ENCODE measurements at places on chromosomes 4 and X.

GRCh38 chr4:101921370-101921769, 130.8 kb downstream of the BANK1 start:
- H3K36me3 ChIP-seq: no peaks in the 10 kb centered on the region
- DNase-seq: no peak
- H3K4me3 ChIP-seq: no peak overlapping the region
- H3K27me3 ChIP-seq: no peaks in the 10 kb centered on the region

GRCh38 chrX:49001521-49002090, 458 bp downstream of the GRIPAP1 start:
- peak overlapping the region; percentile 96 for H3K27ac ChIP-seq
- peaks cover 21% of the 10 kb centered on the region for H3K36me3 ChIP-seq
- no peaks in the 10 kb centered on the region for H3K27me3 ChIP-seq
- H3K4me1 ChIP-seq: peaks cover 27% of the 10 kb centered on the region
- DNase-seq: peak; percentile 6

GRCh38 chr4:157265281-157265680, 44.8 kb downstream of the GRIA2 start:
- no peaks in the 10 kb centered on the region for H3K36me3 ChIP-seq
- H3K27me3 ChIP-seq: no peaks in the 10 kb centered on the region
- H3K4me3 ChIP-seq: no peak overlapping the region
- H3K27ac ChIP-seq: no peak overlapping the region
- no peaks in the 10 kb centered on the region for H3K4me1 ChIP-seq

GRCh38 chr4:123952530-123953274, 556.1 kb downstream of the SPRY1 start:
- DNase-seq: no peak
- no peak overlapping the region for H3K4me3 ChIP-seq
- H3K27me3 ChIP-seq: no peaks in the 10 kb centered on the region
- no peaks in the 10 kb centered on the region for H3K4me1 ChIP-seq

DNA sequence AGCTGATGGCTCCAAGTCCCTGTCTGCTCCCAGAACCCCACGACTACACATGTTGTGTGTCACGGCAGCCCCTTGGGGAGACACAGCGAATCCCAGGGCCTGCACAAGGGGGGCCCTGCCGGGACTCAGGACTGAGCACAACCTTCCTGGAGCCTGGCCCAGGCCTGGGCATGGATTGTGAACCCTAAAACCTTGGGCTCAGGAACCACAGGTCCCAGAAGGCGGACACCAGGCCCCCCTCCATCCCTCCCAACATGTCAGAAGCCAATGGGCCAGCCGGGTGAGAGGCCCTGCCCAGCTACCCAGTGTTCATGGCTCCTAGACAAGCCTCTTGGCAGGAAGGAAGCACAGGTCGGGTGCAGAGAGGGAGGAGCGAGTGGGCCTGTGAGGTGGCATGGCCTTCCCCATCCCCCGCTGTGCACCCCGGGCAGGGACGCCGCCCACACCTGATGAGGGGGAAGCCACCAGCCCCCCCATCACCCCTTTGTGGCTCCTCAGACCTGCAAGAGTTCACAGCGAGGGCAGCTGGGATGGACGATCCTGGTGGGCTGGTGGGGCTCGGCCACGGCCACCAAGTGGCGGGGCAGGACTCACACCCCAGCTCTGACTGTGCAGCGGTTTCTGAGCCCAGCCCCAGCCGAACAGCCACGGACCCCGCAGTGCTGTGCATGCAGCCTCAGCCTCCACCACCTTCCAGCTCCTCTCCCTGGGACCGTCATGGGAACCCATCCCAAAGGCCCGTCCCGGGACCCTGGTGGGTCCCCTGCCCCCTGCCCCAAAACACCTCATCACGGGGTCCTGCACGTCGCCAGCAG, 3.7 kb downstream of the PDE6B start:
- no peak for DNase-seq
- no peak overlapping the region for H3K4me3 ChIP-seq
- no peak overlapping the region for H3K27ac ChIP-seq
- H3K27me3 ChIP-seq: no peaks in the 10 kb centered on the region
- H3K4me1 ChIP-seq: no peaks in the 10 kb centered on the region

- no peak for DNase-seq
- H3K4me3 ChIP-seq: no peak overlapping the region
- H3K27ac ChIP-seq: no peak overlapping the region
- no peaks in the 10 kb centered on the region for H3K36me3 ChIP-seq
- H3K27me3 ChIP-seq: no peaks in the 10 kb centered on the region
Measured at GRCh38 chr4:73663576-73663975, 43.3 kb upstream of the RASSF6 start.

- H3K36me3 ChIP-seq: no peaks in the 10 kb centered on the region
- no peak for DNase-seq
Measured at GRCh38 chr4:120812216-120812615, 110.3 kb downstream of the PRDM5 start.

- no peaks in the 10 kb centered on the region for H3K4me1 ChIP-seq
- no peaks in the 10 kb centered on the region for H3K36me3 ChIP-seq
- H3K27me3 ChIP-seq: no peaks in the 10 kb centered on the region
Measured at GRCh38 chrX:96383428-96383827, 301.2 kb upstream of the DIAPH2 start.

GRCh38 chr4:55183926-55184599, 58.7 kb upstream of the KDR start:
- no peaks in the 10 kb centered on the region for H3K36me3 ChIP-seq
- no peaks in the 10 kb centered on the region for H3K4me1 ChIP-seq
- DNase-seq: no peak
- H3K27ac ChIP-seq: no peak overlapping the region
- no peak overlapping the region for H3K4me3 ChIP-seq

GRCh38 chrX:44784241-44784640, 59.6 kb upstream of the DUSP21 start:
- H3K36me3 ChIP-seq: no peaks in the 10 kb centered on the region
- no peak for DNase-seq
- no peak overlapping the region for H3K4me3 ChIP-seq

GRCh38 chr4:1776521-1777161, 16.5 kb upstream of the FGFR3 start:
- peaks cover 3% of the 10 kb centered on the region for H3K4me1 ChIP-seq
- H3K27ac ChIP-seq: no peak overlapping the region
- no peak overlapping the region for H3K4me3 ChIP-seq
- no peaks in the 10 kb centered on the region for H3K27me3 ChIP-seq
- DNase-seq: no peak

DNA sequence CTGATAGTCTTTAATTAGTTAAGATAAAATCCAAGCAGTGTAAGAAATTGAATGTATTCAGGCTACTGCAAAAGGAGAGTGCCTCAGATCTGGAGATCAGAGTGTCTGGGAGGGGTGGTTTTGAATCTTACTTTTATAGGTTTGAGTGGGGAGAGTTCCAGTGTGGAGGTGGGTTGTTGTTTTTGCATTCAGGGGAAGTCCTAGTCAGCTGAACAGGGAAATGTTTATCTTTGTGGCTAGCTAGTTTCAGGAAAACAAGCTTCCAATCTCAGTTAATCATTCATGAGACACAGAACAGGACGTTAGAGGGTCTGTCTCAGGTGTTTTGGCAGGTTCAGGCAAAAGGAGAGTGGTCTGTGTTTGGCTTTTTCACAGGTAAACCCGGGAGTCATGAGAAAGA, 26.0 kb downstream of the ZNF81 start:
- no peak overlapping the region for H3K4me3 ChIP-seq
- no peak for DNase-seq
- H3K36me3 ChIP-seq: peaks cover 19% of the 10 kb centered on the region
- no peak overlapping the region for H3K27ac ChIP-seq
- no peaks in the 10 kb centered on the region for H3K4me1 ChIP-seq
- H3K27me3 ChIP-seq: no peaks in the 10 kb centered on the region

- no peak for DNase-seq
- no peaks in the 10 kb centered on the region for H3K4me1 ChIP-seq
- H3K27ac ChIP-seq: no peak overlapping the region
Measured at GRCh38 chr4:153366486-153366885, 22.0 kb downstream of the MND1 start.

DNA sequence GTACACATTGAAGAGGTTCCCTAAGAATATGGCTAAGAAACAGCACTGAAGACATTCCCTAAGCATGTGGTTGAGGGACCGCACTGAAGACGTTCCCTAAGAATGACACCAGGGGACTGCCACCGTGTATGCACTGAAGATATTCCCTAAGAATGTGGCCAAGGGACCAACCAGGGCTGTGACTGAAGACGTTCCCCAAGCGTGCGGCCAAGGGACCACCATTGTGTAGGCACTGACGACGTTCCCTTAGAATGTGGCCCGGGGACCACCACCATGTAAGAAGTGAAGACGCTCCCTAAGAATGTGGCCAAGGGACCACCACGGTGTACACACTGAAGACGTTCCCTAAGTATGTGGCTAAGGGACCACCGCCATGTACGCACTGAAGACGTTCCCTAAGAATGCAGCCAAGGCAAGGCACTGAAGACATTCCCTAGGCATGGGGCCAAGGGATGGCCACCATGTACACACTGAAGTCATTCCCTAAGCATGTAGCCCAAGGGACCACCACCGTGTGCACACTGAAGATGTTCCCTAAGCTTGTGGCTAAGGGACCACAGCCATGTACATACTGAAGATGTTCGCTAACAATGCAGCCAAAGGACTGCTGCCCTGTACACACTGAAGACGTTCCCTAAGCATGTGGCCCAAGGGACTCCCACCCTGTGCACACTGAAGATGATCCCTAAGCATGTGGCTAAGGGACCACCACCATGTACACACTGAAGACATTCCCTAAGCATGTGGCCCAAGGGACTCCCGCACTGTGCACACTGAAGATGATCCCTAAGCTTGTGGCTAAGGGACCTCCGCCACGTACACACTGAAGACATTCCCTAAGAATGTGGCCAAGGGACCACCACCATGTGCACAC, 22.0 kb downstream of the DHRSX start:
- H3K27ac ChIP-seq: no peak overlapping the region
- H3K4me3 ChIP-seq: no peak overlapping the region
- DNase-seq: no peak
- peaks cover 3% of the 10 kb centered on the region for H3K36me3 ChIP-seq

- no peaks in the 10 kb centered on the region for H3K4me1 ChIP-seq
- no peaks in the 10 kb centered on the region for H3K36me3 ChIP-seq
- H3K4me3 ChIP-seq: no peak overlapping the region
- no peaks in the 10 kb centered on the region for H3K27me3 ChIP-seq
Measured at GRCh38 chrX:150324919-150325318, 38.2 kb upstream of the MAMLD1 start.

DNA sequence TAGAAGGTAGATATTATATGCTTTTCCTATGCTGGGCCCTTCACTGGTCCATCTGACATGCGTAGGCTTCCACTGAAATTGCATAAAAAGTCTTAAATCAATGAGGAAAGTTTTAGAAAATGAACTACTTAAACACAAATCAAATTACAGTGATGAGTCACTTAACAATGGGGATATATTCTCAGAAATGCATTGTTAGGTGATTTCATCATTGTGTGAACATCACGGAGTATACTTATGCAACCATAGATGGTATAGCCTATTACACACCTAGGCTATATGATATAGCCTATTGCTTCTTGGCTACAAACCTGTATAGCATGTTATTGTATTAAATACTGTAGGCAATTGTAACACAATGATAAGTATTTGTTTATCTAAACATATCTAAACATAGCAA, 10.3 kb downstream of the STAP1 start:
- H3K27ac ChIP-seq: no peak overlapping the region
- H3K36me3 ChIP-seq: no peaks in the 10 kb centered on the region
- no peaks in the 10 kb centered on the region for H3K4me1 ChIP-seq
- H3K27me3 ChIP-seq: no peaks in the 10 kb centered on the region

- H3K36me3 ChIP-seq: no peaks in the 10 kb centered on the region
- H3K27ac ChIP-seq: no peak overlapping the region
- H3K4me3 ChIP-seq: no peak overlapping the region
- no peaks in the 10 kb centered on the region for H3K27me3 ChIP-seq
Measured at GRCh38 chrX:30570505-30570904, 7.1 kb downstream of the TASL start.

DNA sequence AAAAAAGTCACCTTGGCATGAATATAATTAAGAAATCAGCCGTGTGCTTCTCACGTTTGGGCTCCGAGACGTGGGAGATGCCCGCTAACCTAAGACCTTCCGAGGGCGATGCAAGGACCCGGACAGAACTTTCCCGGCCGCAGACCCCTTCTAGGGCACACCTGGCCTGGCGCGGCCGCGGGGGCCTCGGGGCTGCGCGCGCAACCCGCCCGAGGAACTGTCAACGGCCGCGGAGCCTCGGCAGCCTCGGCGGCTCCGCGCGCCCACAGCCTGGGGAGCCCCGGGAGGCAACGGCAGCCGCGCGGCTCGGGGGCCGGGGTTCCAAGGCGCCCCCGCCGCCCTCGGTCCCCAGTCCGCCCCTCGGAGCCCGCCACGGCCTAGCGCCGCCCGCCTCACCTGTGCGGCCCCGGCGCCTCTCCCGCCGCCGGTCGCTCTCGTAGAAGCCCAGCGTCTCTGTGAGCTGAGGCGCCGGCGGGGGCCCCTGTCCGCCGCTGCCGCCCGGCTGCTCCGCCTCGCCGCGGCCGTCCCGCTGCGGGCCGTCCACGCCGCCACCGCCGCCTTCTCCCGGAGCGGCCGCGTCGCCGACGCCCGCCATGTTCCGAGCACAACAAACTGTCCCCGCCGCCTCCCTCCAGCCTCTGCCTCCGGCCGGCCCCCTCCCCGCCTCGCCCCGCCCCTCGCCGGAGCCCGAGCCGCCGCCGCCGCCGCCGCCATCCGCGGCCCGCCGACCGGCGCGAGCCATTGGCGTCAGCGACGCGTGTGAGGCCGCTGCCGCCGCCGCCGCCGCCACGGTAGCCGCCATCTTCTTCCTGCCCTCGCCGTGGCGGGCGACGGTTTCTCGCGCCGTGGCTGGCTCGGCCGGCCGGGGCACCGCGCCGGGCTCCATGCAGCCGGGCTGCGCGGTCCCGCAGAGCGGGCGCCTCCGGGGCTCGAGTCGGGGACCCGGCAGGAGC, at the start of gene TAPT1:
TSS of gene TAPT1 (minus strand) at position 609 of the 953 bp plus-strand sequence. CDS start at position 595, 14 bp downstream.
- peaks cover 21% of the 10 kb centered on the region for H3K4me1 ChIP-seq
- H3K27me3 ChIP-seq: no peaks in the 10 kb centered on the region
- peak; percentile 61 for DNase-seq
- peak within 1 kb of the TSS; percentile 73 for H3K27ac ChIP-seq
- peak within 1 kb of the TSS; percentile 80 for H3K4me3 ChIP-seq

GRCh38 chrX:63979480-63979879, 194.5 kb upstream of the ARHGEF9 start:
- H3K36me3 ChIP-seq: no peaks in the 10 kb centered on the region
- H3K27me3 ChIP-seq: no peaks in the 10 kb centered on the region
- H3K4me1 ChIP-seq: no peaks in the 10 kb centered on the region
- DNase-seq: no peak

- DNase-seq: no peak
- H3K27me3 ChIP-seq: no peaks in the 10 kb centered on the region
- no peak overlapping the region for H3K27ac ChIP-seq
- no peaks in the 10 kb centered on the region for H3K4me1 ChIP-seq
- no peak overlapping the region for H3K4me3 ChIP-seq
- H3K36me3 ChIP-seq: no peaks in the 10 kb centered on the region
Measured at GRCh38 chr4:11134705-11135104, 294.0 kb downstream of the HS3ST1 start.

All from CD4-positive, alpha-beta T cell (primary cell).